ENCODE measurements at places on chromosomes 1 and 21.

DNA sequence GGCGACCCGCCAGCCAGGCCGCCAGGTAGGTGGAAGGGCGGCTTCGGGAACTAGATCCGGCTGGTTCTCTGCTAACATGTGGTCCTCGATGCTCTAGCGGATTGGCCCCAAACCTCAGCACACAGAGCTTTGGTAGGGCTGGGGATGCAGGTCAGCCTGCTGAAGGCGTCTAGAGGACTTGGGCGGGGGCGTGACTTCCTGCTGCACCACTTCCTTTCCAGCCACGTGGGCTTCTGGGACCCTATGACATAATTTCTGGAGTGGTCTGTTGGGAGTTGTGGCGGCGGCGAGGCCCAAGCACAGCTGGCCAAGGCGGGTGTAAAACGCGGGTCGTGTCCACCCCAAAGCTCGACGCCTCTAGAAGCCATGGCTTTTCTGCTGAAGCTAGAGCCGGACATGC is 124.5 kb downstream of the ATF6 start:
- DNase-seq = no peak

GRCh38 chr1:200530623-200531261 is 89.8 kb downstream of the KIF14 start:
- peak; percentile 83 for DNase-seq

DNA sequence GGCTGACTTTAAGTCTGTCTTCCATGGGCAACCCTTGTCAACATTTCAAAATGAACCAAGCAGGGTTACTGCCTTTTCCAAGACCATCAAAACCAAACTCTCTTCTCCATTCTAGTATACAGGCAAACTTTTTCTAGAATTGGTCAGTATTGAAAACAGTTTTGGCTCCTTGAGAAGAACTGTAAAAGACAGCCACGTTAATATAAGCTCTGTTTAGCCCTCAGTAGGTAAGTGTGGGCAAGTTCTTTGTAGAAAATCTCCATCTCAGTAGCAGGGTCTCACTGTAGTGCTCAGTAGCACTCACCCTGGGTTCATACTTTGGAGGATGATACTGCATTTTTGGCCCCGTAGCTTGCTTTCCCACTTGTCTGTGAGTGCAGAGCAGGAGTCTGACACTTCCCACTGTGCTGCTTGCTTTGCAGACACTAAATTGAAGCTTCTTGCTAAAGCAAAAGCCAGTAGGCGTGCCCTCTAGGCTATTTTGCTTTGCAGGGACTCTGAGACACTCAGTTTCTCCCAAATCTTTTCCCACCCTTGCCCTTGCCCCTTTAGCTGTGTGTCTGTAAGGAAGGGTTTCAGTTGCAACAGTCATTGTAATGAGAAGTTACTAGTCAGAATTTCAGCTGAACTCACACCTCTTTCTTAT is 34.3 kb upstream of the CACYBP start:
- DNase-seq = peak; percentile 47

DNA sequence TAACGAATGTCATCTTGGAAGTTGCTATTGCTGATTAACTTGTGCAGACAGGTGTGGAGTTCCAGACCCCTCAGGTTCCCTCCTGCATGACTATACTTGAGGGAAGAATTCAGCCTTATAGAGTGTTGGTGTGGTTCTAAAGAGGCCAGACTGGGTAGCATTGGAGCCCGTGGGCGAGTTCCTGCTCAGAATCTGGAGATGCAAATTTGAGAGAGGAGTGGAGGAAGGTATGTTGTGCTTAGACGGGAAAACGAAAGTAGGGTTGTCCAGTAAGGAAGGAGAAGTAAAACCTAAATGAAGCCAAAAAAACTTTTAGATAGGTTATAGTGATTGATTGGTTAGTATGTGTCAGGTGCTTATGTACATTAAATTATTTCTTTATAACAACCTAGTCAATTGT is 79.2 kb downstream of the ZNF326 start:
- no peak for DNase-seq

GRCh38 chr1:109592916-109593315 is 26.5 kb downstream of the GNAT2 start:
- DNase-seq = no peak

- DNase-seq = no peak
Measured at GRCh38 chr1:40001456-40001855, 39.1 kb upstream of the CAP1 start.

- no peak for DNase-seq
Measured at GRCh38 chr1:63969441-63969901, 195.7 kb downstream of the ROR1 start.

GRCh38 chr1:145729666-145730436 is 10.6 kb downstream of the CD160 start:
- DNase-seq = no peak

GRCh38 chr21:36839123-36839522 is 127.3 kb downstream of the HLCS start:
- no peak for DNase-seq

DNA sequence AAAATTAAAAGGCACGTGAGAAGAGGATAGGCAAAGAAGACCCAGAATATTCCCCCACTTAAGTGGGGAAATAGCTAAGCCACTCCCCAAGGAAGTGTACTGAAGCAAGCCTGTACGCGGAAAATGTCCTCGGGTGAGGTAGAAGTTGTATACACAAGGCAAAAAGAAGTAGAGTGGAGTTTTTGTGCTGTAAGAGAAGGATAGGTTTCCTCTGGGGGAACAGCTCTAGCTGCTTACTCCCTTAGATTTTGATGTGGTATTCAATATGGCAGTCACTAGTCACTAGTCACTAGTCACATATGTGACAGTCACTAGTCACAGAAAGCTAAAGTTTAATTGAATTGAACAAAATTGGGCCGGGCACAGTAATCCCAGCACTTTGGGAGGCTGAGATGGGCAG is 7.6 kb downstream of the TXNIP start:
- no peak for DNase-seq

- no peak for DNase-seq
Measured at GRCh38 chr1:196651637-196652215, at the start of gene CFH. Gene CFH (plus strand): TSS chr1:196652043. CDS start chr1:196652118, 75 bp downstream.

- no peak for DNase-seq
Measured at GRCh38 chr1:244945109-244945671, 80.8 kb upstream of the HNRNPU start.

- peak; percentile 27 for DNase-seq
Measured at GRCh38 chr1:63746129-63746864, 27.5 kb upstream of the ROR1 start.

GRCh38 chr1:148263128-148263905 is 111.2 kb upstream of the NBPF11 start:
- peak; percentile 70 for DNase-seq

DNA sequence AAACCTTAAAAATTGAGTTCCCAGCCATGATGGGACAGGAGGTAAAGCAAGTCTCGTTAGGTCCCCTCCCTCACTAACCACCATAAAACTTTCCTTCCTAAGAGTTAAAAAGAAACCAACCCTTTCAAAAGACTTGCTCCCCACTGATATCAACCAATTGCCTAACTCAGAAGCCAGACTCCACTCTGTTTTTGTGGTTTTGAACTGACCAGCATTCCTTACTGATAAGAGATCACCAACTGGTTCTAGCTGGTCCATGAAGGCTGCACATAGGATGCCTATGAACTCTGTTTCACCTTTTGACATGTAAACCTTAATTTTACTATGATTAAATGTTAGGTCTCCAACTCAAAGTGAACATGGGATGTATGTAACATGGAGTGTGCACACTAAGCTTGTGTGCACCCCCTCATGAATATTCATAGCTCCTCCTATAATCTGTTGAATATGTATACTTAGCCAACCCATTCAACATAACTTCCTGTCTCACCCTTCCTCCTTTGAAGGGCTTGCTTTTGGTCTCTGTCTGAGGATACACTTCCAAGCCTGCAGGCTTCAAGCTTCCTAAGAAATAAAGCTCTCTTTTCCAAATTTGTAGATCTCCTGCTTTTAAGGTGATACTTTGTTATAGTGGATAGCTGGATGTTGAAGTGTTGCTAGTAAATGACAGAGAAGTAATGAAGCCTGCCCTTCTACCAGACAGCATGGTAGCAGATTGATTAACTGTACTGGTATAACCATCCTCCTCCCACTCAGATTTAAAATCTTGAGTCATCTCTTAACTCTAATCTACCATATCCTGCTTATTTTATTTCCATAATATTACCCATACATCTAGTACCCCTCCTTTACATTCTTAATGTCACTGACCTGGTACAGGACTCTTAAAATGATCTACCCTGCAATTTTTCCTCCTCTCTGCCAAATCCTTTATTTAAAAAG is 95.6 kb downstream of the ZNF644 start:
- no peak for DNase-seq

GRCh38 chr21:33273044-33273443 is 6.9 kb downstream of the IL10RB start:
- no peak for DNase-seq

GRCh38 chr1:239954836-239955235 is 136.8 kb upstream of the FMN2 start:
- no peak for DNase-seq

- no peak for DNase-seq
Measured at GRCh38 chr1:1862905-1863547, 27.9 kb downstream of the GNB1 start.

DNA sequence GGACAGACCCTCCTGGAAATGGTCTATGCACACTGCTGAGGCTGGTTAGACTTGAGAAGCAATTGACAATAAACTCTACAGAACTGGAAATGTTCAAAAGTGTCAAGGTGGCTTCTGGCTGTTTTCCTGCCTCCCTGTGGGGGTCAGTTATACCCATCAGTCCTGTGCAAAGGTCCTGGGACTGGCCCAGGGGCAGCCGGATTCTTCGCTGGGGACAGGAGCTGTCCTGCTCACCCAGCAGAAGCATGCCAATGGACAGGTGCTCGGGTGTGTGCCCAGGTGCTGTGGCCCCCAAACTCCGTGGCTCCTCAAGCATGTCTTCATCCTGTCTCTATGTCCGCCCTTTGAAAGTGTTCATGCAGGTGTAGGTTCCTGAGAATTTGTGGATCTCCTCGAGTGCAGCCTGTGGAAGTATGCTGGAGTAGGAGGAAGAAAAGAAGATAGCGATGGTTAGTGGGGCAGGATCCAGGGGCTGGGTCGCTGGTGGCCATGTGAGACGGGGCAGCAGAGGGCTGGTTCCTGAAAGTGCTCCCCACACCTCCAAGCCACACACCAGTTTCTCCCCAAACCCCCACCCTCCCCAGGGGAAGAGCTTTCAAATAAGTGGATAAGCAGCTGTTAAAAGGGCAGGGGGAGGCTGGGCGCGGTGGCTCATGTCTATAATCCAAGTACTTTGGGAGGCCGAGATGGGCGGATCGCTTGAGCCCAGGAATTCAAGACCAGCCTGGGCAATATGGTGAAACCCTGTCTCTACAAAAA is 49.8 kb downstream of the DHRS3 start:
- DNase-seq = no peak

- DNase-seq = no peak
Measured at GRCh38 chr21:42845296-42845965, 33.9 kb downstream of the WDR4 start.

GRCh38 chr21:44425895-44426662 is 29.2 kb upstream of the LRRC3 start:
- peak; percentile 15 for DNase-seq

- no peak for DNase-seq
Measured at GRCh38 chr21:28641731-28642130, 350.9 kb downstream of the LTN1 start.

DNA sequence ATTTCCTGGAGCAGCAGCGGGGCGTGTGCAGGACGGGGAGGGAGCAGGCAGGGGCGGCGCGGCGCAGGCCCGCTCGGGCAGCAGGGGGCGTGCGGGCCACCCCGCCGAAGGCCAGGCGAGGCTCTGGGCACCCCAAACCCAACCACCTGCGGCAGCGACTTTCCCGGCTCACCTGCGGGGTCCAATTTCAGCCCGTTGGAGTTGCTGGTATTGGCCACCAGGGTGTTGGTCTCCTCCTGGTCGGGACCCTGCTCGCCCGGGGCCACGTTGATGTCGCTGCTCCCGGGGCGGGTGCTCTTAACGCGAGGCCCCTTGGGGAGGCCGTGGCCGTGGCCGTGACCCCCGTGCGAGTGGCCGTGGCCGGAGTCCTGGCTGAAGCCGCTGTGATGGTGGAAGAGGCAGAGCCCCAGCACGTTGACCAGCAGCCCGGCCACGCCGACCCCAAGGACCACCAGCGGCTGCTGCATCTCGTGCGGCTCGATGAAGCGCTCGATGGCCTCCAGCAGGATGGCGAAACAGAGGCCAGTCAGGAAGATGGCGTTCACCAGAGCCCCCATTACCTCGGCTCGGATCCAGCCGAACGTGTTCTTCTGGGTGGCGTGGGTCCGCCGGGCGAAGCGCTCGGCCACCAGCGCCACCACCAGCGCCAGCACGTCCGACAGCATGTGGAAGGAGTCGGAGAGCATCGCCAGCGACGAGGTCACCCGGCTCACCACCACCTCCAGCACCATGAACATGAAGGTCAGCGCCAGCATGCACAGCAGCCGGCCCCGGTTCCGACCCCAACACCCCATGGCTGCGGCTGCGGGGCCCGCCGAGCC is 932 bp downstream of the SLC30A1 start:
- peak; percentile 83 for DNase-seq

DNA sequence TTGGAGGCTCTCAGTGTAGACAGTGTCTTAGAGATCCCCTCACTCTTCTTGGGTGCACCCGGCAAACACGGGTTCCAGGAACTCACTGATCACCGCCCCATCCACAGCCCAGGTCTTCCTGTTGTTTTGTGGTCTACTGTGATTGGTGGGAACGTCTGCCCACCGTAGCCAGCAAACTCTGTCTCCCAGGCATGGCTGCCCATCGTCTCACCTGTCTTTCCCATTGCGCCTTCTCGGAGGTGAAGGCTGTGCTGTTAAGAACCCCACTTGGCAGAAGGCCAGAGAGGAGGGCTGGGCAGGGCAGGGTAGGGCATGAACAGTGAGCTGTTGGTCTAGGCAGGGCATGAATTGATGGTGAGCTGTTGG is 14.1 kb upstream of the KCNA2 start:
- DNase-seq = peak; percentile 56

DNA sequence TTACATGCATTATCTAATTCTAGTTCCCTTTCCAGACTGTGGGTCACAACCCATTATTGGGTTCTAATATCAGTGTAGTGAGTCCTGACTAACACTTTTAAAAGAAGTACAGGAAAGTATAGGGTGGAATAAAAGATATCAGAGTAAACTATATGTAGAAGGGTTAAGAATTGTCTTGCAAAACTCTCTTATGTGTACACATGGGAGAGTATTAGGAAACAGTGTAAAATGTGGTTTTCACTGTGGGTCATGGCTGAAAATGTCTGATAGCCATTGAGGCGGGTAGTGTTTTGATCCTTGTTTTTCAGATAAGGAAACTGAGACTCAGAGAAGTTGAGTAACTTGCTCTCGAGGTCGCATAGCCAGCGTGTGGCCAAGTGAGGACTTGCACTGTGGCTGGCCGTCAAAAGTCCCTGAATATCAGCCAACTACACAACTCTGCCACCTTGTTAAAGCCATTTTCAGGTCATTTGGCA is 18.5 kb upstream of the MTARC1 start:
- DNase-seq = no peak

- no peak for DNase-seq
Measured at GRCh38 chr1:169105087-169105433, 1.4 kb upstream of the ATP1B1 start.

- no peak for DNase-seq
Measured at GRCh38 chr1:225435957-225436392, 8.1 kb upstream of the LBR start.

GRCh38 chr1:205569411-205570172 is 62.2 kb downstream of the ELK4 start:
- DNase-seq = no peak

GRCh38 chr1:55640708-55641473 is 425.7 kb upstream of the USP24 start:
- peak; percentile 34 for DNase-seq

All from activated naive CD4-positive, alpha-beta T cell treated with anti-CD3 and anti-CD28 coated beads, Interleukin-2, amount 10 ng/mL, durations not matched to agents 7 days and 5 days (primary cell).